Stimulated activated CD4-positive, alpha-beta T cell treated with anti-CD3 and anti-CD28 coated beads, Interleukin-15, amount 100 ng/mL, for 1 hour (primary cell): ENCODE measurements at places on chromosomes 13 and 19.

DNA sequence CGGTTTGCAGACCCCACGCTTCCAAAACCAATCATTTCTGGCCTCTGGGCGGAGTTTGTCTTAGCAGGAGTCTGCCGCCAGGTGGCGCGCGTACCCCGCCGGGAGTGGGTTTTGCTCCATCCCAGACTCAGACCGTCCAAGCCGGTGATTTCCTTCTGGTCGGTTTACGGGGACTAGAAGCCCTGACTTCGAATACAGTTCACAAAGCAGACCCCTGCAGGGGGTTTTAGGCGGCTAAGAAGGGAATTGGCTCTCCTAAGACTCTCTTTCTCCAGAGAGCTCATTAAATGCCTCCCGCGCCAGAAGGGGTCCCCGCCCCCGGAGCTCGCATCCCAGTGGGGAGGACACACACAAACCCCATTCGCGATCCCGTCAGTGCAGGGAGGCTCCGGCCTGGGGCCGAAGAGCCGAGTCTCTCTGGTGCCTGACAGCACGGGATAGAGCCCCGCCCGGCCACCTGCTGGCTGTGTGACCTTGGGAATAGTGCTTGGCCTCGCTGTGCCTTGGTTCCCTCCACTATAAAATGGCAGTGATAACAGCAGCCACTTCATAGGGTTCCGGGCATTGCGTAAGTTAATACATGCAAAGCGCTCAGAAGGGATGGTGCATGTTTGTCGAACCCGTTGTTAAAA, 8.6 kb upstream of the NUP62 start:
- DNase-seq, result peak; percentile 61

- no peak for DNase-seq
Measured at GRCh38 chr19:32824191-32824751, 45.3 kb downstream of the SLC7A9 start.

DNA sequence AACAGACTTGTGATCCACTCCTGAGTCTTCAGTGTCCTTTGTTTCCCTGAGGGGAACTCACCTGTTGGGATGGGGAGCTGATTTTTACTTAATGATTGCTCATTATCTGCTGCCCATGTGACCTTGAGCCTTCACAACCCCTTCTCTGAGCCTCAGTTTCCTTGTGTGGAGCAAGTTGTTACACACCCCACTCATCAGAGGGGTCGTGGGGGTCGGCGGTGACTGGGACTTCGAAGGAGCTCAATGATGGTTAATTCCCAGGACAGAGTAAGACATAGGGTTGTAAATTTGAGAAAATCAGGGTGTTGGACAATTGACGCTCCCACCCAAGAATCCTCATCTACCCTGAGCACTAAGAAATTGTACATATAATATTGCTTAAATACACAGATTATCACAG, 13.5 kb downstream of the LILRA5 start:
- DNase-seq, result no peak

DNA sequence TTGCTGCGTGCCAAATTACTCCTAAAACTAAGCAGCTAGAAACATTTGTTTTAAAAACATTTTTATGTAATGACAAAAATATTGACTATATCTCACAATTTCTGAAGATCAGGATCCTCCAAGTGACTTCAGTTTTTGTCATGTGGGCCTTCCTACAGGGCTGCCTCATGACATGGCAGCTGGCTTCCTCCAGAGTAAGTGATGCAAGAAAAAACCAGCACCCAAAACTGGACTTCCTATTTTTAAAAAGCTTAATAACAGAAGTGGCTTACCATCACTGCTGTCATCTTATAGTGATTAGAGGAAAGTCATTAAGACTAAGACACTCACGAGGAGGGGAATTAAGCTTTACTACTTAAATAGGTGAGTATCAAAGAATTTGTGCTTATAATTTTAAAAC, 681.7 kb downstream of the PCDH17 start:
- DNase-seq, result no peak

GRCh38 chr13:21897161-21897560, 226.3 kb downstream of the FGF9 start:
- DNase-seq, result no peak
